ENCODE measurements at places on chromosomes 16 and 17. TPM values are rescaled to one million over a fixed set of nuclear protein-coding genes. Genes with fewer than 3 reads are reported as not detected.

Gene KRTAP16-1
- not detected for total RNA-seq

Gene SLC16A13
- total RNA-seq, result 0.10 TPM

Gene MYLK3
- 4.0 TPM for total RNA-seq

Gene SLFN13
- total RNA-seq, result 1.6 TPM

GRCh38 chr16:4392382-4393239, 21.0 kb downstream of the VASN start:
- no peak for DNase-seq

GRCh38 chr16:53415504-53415903, 18.8 kb upstream of the RBL2 start:
- DNase-seq, result no peak

- DNase-seq, result no peak
Measured at GRCh38 chr16:49468611-49469310, 95.2 kb downstream of the C16orf78 start.

DNA sequence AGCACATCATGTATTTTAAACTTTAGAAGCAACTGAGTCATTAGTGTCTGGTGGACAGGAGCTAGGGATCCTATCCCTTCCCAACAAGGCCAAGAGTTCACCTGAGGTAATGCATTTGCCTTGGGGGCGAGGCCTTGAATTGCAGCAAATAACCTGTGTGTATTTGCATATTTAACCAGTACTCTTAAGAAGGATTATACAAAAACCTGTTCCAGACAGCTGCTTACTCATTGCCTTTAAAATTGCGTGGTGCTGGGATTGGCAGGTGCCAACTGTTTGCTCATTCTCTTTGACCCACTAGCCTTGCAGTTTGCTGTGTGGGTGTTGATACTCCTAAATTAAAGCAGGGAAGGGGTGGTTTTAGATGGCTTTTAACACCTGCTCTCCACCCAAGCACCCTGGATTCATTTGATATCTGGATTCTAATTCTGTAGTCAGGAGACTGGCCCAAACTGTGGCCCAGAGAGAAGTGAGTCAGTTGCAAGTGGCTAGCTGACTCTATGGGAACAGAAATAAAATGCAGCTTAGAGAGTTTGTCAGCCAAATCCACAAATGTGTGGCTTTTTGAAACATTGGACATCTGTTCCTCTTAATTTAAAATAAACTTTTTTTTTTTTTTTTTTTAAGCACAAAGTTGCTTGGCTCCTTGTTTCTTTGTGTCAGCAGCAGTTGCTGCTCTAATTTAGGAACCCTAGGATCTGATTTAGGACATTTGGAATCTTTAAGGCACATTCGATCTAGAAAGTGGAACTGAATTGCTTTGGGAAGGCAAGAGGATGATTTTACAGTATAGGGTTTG, 46.9 kb downstream of the TUBD1 start:
- DNase-seq, result peak; percentile 74

- DNase-seq, result no peak
Measured at GRCh38 chr16:20740007-20740883, 1.4 kb downstream of the THUMPD1 start.

DNA sequence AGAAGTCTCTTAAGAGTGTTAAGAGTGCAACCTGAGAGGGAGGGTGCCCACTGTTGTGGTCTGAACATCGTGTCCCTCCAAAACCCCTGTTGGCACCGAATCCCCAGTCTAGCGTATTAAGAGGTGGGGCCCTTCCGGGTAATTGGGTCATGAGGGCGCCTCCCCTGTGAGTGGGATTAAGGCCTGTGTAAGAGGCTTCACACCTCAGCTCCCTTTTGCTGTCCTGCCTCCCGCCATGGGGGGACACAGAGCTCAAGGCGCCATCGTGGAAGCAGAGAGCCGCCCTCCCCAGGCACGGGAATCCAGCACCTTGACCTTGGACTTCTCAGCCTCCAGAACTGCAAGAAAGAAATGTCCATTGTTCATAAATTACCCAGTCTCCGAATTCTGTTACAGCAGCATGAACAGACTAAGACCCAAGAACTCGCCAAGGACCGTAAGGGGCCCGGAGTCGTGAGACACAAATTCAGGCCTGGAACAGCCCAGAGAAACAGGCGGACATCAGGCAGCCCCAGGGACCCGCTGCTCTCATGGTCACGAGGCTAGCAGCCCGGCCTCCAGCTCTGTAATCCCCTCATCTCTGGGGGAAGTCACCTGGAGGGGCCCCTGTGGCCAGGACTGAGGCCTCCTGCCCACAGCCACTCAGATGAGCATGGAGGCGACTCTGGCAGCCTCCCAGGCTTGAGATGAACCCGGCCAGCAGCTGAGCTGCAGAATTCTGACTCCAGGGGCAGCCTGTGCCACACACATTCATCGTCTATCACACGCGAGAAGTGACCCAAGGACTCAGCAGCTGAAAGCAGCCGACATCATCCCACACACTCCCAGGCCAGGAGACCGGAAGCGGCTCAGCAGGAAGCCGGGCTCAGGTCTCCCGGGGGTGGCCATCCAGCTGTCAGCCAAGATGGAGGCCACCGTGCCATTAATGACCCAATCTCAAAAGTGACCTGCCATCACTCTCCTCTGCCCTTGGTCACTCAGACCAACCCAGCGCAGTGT, 12.8 kb upstream of the CHMP6 start:
- DNase-seq, result no peak

GRCh38 chr17:14452856-14453255, 152.0 kb downstream of the HS3ST3B1 start:
- no peak for DNase-seq

Data from spinal cord (tissue), 10 donors.